GM06990 (cell line): ENCODE measurements at places on chromosomes 16 and 17.

DNA sequence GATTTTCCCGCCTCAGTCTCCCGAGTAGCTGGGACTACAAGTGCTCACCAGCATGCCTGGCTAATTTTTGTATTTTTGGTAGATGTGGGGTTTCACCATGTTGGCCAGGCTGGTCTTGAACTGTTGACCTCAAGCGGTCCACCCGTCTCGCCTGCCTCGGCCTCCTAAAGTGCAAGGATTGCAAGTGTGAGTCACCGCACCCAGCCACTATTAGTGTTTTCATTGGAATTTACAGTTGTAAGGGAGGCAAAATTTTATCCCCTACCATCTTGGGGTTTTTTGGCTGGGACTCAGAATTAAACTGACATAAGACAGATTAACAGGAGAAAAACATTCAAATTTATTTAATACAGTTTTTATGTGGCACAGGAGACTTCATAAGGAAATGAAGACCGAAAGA, 12.3 kb upstream of the MYCBPAP start:
- no peak for DNase-seq

- peak; percentile 70 for DNase-seq
Observed at GRCh38 chr17:44198721-44199552, 747 bp downstream of the ATXN7L3 start.

DNA sequence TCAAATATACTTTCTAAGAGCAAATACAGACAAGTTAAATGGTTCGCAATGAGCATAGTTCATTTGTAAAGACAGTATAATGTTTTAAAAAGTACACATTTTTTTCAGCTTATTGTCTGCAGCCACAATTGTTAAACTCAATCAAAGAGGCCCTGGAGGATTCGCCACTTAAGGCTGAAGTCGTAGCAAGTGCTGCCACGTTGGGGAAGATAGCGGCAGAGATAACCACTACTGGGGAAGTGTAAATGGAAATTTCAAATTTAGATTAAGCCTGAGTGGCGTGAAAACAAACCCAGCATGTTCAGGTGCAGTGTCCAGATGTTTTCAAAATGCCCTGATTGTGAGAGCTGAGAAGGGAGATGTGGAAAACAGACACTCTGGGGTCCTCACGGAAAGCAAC, 8.4 kb downstream of the PMP22 start:
- DNase-seq: no peak

- peak; percentile 83 for DNase-seq
Observed at GRCh38 chr16:68356249-68356918, 45.6 kb downstream of the PRMT7 start.

GRCh38 chr17:82298538-82299421, 18.6 kb downstream of the CD7 start:
- DNase-seq: no peak

DNA sequence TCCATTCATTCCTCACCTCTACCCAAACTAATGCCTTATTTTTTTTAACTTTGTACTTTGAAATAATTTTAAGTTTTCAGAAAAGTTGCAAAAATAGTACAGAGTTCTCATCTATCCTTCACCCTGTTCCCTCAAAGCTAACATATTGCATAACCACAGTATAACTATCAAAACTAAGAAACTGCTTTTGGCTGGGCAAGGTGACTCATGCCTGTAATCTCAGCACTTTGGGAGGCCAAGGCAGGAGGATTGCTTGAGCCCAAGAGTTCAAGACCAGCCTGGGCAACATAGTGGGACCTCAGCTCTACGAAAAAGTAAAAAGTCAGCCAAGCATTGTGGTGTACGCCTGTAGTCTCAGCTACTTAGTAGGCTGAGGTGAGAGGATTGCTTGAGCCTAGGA, 147.7 kb downstream of the SKAP1 start:
- no peak for DNase-seq

- DNase-seq: peak; percentile 77
Observed at GRCh38 chr17:33968350-33969044, 286.6 kb upstream of the CCL2 start.

- DNase-seq: no peak
Observed at GRCh38 chr16:77330332-77331042, 104.3 kb downstream of the ADAMTS18 start.

- DNase-seq: no peak
Observed at GRCh38 chr17:83103200-83103942, 24.0 kb downstream of the METRNL start.

DNA sequence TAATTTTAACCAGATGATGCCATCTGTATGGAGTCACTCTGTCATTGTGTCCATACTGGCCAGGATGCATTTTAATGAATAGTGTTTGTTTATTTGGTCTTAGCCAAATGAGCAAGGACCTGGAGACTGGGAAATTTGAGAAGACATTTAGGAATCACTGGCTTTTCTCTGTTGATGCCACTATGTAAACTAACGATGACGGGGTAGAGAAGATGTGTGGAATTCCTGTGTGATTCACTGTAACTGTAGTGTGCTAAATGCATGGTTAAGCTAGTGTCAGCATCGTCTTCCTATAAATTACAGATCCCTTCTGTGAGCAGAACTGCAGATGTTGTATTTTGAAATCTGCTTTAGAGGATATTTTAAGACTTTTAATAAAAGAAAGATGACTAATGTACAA, 66.6 kb downstream of the NOS2 start:
- no peak for DNase-seq

DNA sequence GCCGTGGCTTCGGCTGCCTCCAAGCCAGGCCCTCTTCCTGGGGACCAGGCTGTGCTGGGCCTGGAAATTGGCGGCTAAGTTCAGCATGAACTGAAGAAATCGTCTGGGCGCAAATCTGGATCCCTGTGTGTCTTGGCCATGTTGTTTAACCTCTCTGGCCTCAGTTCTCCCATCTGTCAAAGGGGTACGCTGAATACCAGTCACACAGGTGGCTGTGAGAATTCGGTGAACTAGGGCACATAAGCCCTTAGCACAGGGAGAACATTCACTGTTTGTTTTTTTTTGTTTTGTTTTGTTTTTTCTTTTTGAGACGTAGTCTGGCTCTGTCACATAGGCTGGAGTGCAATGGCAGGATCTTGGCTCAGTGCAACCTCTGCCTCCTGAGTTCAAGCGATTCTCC, 19.0 kb downstream of the LASP1 start:
- no peak for DNase-seq

- DNase-seq: no peak
Observed at GRCh38 chr16:58656899-58657298, 27.3 kb upstream of the CNOT1 start.

DNA sequence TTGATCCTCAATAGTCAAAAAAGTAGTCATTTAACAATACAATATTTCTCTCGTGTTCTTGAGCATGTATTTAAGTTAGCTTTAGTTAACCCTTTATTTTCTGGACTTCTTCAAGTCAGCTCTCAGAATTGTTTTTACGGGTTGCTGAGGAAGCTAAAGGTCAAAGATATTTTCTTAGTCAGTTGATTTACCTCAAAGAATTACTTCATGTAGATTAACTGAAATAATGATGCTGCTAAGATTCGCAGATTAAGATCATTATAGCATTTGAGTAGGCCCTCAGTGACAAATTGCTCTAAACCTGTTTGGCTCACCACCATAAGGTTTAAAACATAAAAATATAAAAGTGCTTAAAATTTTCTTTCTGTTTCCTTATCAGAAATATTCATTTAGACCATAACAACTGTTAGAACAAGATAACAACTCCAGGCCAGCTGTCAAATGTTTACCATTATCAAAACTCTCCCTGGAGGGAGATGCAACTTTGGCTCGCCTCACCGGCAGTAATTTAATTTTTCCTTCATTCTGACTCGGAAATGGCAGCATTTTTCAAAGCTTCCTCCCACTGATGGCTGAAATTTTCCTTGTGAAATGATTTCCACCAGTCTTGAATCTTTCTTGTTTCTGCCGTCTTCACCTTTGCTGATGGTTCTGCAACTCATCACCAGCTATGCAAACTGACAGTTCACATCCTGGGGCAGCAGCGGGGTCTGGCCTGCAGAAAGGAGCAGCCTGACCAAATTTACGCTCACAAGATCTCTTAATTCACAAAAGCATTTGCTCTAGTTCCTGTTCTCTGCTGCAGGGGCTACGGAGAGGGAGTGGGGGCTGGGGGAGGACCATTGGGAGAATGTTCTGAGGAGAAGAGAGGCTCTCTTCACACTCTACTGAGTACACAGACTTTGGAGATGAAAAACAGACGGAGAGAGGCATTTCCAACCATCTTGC, 254.8 kb upstream of the TBX2 start:
- DNase-seq: no peak

- no peak for DNase-seq
Observed at GRCh38 chr17:4950075-4950745, 709 bp upstream of the ENO3 start.

GRCh38 chr17:55308613-55309391, 44.0 kb downstream of the HLF start:
- DNase-seq: no peak

- no peak for DNase-seq
Observed at GRCh38 chr17:185445-186138, 4.1 kb upstream of the DOC2B start.

DNA sequence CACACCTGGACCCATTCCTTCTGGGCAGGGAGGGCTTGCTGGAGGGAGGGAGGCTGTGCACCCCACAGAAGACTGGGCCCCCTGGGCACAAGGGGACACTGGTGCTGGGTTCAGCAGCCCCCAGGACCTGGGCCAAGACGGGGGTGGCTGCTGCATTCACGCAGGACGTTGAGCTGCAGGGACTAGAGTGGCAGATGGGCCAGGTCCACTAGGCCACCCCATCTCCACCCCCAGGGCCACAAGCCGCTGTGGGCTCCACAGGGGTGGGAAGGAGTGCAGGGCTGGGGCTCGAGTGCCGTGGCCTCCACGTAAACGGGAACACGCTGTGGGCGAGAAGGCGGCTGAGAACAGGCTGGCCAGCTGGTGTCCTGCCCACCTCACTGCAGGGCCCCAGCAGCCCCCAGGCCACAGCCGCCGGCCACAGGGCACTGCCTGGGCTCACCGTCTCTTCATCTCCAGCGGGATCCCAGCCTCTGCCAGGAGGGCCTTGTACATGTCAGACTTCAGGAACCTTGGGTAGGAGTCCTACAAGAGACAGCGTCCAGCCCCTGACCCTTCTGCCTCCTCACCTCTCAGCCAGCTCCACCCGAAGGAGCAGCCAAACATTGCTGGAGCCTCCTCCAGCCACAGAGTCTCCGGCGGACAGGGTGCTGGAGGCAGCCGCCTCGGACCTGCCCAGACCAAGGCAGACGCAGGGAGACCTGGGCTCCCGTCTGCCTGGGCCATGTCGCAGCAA, 6.5 kb downstream of the RGS11 start:
- peak; percentile 9 for DNase-seq

DNA sequence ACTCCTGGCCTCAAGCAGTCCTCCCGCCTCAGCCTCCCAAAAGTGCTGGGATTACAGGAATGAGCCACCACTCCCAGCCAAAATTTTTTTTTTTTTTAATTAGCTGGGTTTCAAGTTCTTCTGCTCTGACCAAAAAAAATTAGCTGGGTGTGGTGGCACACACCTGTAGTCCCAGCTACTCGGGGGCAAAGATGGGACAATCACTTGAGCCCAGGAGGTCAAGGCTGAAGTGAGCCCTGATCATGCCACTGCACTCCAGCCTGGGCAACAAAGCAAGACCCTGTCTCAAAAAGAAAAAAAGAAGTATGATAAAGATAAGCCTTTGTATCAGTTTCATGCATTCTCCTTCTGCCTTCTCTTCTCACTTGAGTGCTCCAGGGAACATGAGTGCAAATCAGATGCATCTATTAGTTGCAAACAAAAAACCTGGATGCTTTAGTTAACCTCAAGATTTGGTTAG, 1.9 kb downstream of the NQO1 start:
- DNase-seq: no peak

DNA sequence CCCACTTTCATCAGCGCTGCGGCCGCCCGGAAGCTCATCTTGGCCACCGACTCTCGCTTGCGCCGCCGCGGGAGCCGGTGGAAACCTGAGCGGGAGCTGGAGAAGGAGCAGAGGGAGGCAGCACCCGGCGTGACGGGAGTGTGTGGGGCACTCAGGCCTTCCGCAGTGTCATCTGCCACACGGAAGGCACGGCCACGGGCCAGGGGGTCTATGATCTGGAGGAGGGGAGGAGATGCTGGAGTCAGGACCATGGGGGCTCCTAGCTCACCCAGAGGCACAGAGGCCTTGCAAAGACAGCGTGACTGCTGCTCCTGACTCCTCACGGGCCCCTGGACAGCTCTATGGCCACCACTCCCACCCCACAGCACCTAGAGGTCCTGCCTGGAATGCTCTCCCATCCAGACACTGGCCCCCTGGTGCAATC, 9.4 kb downstream of the SNRNP25 start:
- peak; percentile 5 for DNase-seq

GRCh38 chr17:20095336-20096080, 86.3 kb downstream of the SPECC1 start:
- no peak for DNase-seq

DNA sequence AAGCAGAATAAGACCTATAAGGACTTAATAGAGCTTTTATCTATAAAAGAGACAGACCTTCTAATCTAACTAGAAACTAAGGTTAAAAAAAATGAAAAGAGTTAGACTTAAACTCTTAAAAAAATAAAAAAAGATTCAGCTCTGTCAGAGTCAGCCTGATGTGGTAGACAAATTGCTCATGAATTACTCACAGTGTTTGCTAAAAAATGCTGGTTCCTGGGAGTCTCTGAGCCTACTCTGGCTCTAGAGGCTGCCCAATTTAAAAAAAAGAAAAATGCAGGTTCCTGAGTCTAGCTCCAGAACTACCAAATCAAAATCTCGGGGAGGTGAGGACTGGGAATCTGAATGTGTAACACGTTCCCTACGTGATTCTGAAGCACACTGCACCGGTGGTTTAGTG, 18.1 kb downstream of the SOST start:
- no peak for DNase-seq

DNA sequence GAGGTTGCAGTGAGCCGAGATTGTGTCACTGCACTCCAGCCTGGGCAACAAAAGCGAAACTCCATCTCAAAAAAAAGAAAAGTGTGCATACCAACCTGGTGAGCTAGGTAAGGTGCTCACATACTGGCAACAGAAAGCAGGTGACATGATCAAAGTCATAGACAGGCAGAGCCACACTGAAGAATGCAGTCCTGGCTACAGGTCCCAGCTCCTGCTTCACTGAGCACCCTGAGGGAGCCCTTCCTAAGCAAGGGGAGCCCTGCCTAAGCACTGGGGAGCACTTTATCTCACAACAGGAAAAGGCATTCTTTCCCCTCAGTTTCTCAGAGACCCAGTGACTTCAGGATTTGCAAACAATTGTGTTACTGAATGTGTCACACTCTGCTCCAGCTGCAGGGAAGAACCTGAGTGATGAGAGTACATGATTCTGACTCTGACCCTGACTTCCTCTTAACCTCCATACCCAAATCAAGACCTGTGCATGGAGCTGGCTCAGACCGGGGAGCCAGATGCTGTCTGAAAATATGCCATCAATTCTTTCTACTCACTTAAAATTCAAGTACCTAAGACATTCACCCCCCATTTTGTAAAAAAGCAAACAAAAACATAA, 40.5 kb downstream of the ANKRD11 start:
- DNase-seq: no peak
